Fibroblast of the conjunctiva (primary cell): ENCODE measurements at places on chromosomes 5 and 9.

- no peak for DNase-seq
Measured at GRCh38 chr9:91177661-91178280, 183.9 kb downstream of the AUH start.

GRCh38 chr9:86298873-86299272 is 16.5 kb upstream of the ISCA1 start:
- no peak for DNase-seq

- DNase-seq, result no peak
Measured at GRCh38 chr9:136961279-136962065, 9.4 kb downstream of the LCN12 start.

GRCh38 chr5:76736679-76737556 is 21.0 kb downstream of the F2R start:
- DNase-seq, result no peak

DNA sequence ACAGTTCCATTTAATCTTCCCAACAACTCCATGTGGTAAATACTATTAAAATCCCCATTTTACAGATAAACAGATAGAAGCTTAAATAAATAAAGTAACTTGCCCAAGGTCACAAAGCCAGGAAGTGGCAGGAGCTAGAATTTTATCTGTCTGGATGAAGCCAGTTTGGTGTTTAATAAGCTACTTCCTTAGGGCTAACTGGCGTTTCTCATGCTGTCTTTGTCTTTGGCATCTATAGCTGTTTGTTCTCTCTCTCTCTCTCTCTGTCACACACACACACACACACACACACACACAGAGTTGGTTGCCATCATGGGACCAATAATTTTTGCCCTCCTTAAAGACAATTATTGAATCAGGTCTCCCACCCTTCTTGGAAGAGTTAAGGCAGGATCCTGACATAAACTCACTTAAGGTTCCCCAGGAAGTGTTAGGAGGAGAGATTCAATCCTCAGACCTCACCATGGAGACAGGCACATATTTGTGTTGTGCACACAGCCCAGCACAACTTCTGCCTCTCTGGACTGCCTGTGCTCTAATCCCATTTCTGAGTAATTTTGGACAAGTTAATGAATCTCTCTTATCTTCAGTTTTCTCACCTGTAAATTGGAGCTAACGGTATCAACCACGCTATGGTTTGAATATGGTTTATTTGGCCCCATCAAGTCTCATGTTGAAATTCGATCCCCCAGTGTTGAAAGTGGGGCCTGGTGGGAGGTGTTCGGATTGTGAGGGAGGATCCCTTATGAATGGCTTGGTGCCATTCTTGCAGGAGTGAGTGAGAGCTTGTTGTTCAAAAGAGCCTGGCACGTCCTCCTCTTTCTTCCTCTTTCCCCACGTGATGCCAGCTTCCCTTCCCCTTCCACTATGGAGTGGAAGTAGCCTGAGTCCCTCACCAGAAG is 8.3 kb upstream of the ADRA1B start:
- no peak for DNase-seq

DNA sequence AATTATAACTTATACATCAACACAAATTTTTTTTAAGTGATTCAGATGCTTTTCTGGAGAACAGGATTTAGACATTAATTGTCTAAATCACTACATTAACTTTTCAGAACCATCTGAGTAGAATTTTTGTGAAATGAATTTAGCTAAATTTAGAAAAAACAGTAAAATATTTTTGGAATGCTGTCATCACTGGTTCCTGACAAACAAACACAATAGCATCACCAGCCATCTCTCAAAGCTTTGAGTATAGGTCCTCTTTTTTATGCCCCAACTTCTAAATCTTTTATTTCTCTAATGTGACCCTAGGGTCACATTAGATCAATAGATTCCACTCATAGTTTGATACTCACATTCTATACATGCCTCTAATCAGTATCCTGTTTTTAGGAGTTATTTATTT is 104.6 kb downstream of the PRR16 start:
- no peak for DNase-seq

- no peak for DNase-seq
Measured at GRCh38 chr9:94188246-94188645, 70.9 kb upstream of the ZNF169 start.

GRCh38 chr5:73469878-73470277 is 21.3 kb upstream of the FOXD1 start:
- DNase-seq, result no peak

DNA sequence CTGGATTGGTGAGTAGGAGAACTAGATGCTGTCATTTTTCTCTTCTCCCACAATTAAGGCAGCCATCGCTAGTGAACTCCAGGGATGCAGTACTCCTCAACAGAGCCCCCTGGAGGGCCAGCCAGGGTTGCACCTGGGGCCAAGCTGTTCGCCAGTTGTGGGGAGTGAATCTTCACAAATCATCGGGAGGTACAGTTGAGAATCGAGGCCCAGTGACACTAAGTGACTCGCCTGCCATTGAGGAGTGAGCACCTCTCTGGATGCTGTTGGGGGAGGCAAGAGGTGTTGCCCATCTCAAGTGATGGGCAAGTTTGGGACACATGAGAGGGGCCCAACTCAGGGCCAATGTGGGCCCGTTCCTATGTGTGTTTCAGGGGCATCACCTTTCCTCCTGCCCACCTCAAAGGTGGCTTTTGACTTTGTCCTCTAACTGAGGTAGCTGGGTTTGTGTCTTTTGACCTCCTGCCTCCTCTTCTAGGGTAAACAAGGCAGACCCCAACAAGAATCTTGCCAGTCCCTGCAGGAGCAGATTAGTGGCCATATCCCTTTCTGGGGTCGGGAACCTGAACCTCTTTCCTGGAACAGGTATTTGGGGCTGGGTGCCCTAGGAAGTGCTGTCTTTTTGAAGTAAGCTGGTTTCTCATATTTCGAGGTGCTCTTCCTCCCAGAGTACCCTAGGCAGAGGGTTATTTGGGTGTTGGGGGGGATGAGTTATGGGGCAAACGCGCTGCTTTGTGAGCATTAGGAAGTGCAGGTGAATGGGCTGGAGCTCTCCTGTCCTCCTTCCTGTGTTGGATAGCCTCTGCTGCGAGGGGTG is 181.2 kb downstream of the MACROH2A1 start:
- DNase-seq, result no peak

GRCh38 chr5:7745882-7746610 is 104.9 kb downstream of the CFAP90 start:
- DNase-seq, result peak; percentile 38

DNA sequence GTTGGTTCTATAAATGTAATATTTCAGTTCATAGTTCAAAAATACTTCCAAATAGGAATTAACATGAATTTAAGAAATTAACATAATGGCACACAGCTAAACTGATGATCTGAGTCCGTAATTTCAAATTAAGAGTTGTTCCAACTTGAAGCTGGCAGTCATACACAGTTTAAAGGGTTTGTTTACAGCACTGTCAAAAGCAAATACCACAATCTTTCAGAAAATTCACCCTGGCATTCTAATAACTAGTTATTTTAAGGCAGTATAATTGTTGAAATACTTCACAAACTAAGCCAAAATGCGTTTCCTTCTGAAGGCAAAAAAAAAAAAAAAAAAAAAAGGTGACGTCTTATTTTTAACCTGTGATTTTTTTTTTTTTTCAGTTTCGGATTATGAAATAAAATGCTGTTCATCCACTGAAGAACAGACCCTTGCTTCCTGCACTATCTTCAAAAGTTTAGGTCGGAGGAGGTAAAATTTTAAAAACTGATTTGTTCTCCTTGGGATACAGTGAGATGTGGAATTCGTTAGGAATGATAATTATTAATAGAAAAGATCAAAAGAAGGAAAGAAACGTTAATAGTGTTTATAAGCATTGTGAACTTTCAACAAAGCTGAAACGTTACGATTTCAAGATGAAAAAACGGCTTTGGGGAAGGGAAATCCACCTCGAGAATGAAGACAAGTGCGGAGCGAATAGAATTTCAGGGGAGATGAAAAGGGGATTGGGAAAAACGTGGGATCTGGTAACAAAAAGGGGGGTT is 850 bp downstream of the IL6ST start:
- no peak for DNase-seq

DNA sequence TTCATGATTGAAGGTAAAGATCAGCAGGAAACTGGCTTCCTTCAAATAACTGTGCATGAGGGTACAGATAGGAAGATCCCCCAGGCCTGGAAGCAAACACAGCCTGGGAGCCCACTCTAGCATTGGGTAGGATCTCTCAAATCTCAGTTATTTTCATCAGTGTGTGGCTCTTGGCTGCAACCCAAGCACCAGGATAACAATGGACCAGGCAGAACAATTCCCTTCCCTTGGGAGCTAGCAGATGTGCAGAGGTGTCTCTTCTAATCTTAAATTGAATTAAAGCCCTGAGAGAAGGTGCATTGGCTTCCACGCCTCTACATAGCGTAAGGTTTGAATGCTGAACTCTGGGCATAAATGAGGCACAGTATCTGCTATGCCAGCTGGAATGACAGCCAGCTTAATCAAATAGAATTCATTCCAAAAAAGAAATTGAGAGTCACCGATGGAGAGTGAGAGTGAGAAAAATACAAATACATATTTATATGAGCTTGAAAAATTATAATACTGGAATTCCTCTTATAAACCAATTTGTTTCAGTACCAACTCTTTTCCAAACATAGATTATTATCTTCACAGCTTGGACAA is 957.3 kb downstream of the CDH12 start:
- no peak for DNase-seq

GRCh38 chr5:174999581-174999980 is 275.2 kb downstream of the MSX2 start:
- no peak for DNase-seq

DNA sequence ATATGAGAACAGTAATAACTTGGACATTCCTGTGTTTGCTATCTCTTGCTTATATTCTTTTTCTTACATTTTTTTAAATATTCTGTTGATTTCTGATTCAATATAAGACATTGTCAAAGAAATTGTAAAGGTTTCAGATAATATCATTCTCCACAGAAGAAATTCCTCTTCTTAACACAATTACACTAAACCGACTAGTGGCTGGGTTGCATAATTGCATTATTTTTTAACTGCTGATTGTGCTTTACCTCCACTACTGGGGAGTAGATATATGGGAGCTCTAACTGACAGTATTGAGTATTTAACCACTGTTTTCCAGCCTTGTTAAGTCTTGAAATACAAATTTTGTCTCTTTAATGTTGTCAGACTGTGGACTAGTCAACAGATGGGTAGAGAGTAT is 723.8 kb upstream of the EDIL3 start:
- DNase-seq, result no peak

GRCh38 chr5:159021901-159022556 is 77.7 kb downstream of the EBF1 start:
- DNase-seq, result peak; percentile 83

DNA sequence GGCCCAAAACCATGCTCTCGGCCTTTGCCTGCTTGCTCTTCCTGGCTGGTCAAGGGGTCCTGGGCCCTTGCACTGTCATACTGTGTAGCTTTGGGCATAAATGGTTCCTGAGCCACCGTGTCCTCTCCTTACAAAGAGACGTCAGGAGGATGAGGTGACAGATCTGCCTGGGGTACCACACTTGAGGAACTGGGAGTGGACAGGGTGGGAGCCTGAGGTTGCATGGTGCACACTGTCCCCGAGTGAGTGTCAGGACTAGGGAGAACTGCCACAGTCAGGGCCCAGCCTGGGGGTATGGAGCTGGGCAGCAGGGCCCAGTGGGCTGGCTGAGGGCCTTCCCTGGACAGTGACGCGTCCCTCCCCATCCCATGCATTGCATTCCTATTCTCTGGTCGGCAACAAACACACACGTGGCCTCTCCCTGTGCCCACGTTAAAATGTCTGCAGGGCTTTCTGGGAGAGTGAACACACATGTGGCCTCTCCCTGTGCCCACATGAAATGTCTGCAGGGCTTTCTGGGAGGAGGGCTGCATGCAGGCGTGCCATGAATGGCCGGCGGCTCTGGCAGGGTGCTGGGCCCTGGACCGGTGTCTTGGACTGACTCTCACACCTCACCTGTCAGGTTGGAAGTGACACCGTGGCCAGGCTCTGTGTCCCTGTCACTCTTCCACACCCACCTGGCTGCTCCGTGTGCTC is 122.1 kb upstream of the COL5A1 start:
- DNase-seq, result no peak

GRCh38 chr9:84615544-84615943 is 54.0 kb upstream of the NTRK2 start:
- no peak for DNase-seq

GRCh38 chr5:1511651-1512540 is 11.9 kb downstream of the LPCAT1 start:
- no peak for DNase-seq

- DNase-seq, result no peak
Measured at GRCh38 chr9:79945016-79945415, 373.3 kb downstream of the TLE4 start.

DNA sequence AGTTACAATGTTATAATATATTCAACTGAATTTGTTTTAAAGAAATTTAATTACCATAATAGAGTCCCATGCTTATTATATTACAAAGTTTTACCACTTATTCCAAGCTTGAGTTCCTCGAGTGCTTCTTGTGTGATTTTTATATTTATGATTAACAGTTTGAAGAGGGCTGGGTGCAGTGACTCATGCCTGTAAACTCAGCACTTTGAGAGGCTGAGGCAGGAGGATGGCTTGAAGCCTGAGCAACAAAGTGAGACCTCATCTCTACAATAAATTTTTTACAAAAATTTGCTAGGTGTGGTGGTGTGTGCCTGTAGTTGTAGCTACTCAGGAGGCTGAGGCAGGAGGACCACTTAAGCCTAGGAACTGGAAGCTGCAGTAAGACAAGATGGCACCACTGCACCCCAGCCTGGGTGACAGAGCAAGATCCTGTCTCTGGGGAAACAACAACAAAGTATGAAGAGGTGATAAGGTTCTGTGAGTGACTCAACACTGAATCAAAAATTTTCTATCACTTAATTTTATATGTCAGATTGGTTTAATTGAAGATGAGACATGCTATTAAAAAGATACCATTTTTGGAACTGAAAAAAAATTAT is 9.2 kb downstream of the POC5 start:
- no peak for DNase-seq

DNA sequence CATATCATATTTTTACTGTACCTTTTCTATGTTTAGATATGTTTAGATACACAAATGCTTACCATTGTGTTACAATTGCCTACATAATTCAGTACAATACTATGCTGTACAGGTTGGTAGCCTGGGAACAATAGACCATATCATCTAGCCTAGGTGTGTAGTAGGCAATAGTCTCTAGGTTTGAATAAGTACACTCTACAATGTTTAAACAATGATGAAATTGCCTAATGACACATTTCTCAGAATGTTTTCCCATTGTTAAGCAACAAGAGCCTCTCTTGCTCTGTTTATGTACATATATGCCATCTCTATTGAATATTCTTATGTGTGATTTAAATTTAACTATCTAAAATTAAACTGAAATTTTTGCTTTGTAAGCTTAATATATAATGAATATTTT is 209.6 kb upstream of the ST8SIA4 start:
- no peak for DNase-seq

DNA sequence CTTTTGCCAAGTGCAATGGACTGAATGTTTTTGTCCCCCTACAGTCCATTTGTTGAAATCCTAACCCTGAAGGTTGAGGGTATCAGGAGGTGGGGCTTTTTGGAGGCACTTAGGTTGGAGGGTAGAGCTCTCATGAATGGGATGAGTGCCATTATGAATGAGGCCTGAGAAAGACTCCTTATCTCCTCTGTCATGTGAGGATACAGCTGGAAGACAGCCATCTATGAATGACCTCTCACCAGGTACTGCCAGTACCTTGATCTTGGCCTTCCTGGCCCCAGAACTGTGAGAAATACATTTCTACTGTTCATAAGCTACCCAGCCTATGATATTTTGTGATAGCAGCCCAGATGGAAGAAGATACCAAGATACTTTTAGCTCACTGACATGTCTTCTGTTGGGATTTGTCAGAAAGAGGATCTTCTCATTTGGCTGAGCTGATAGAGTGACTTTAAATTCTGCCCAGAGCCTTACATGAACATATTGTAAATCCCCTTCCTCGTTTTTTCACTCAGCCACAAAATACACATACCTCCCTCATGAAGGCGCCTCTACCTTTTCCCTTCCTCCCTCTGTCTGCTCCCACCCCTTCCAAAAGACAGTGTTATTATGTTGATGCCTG is 256.4 kb downstream of the PDZD2 start:
- DNase-seq, result no peak
